ENCODE measurements at places on chromosomes 3 and 15. TPM values are rescaled to one million over a fixed set of nuclear protein-coding genes. Genes with fewer than 3 reads are reported as not detected.

DNA sequence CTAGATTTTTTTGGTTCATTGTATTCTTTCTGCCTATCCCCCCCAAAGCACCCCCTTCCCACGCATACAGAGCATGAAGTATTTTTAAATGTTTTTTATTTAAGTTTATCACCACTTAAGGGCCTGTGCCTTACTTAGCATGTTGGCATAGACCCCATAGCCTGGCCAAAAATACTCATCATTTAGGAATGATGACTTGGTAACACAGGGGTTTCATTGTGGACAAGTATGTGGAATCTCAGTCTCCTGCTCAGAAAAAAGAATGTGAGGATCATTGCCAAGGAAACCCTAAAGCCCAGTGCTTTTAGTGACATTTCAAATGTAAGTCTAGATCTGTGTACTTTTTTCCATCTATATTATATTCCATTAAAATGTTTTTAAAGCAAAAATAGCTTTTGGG lies 146.3 kb downstream of the ALCAM start:
- peak; percentile 94 for DNase-seq

DNA sequence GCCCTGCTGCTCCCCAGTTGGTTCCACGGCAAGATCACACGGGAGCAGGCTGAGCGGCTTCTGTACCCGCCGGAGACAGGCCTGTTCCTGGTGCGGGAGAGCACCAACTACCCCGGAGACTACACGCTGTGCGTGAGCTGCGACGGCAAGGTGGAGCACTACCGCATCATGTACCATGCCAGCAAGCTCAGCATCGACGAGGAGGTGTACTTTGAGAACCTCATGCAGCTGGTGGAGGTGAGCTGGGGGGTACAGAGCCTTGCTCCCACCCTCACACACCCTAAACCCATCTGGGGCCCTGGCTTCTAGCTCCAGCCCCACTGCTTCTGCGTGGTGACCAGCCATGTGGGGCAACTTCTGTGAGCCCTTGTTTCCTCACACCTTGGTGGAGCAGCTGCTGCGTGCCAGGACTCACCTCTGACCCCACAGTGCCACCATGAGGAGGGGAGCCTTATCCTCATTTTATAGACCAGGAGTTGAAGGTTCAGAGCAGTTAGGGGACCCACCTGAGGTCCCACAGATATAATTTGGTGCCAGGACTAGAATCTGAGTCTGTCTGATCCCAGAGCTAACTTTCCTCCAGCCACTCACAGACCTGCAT lies 13.3 kb upstream of the LMAN1L start:
- DNase-seq: no peak

DNA sequence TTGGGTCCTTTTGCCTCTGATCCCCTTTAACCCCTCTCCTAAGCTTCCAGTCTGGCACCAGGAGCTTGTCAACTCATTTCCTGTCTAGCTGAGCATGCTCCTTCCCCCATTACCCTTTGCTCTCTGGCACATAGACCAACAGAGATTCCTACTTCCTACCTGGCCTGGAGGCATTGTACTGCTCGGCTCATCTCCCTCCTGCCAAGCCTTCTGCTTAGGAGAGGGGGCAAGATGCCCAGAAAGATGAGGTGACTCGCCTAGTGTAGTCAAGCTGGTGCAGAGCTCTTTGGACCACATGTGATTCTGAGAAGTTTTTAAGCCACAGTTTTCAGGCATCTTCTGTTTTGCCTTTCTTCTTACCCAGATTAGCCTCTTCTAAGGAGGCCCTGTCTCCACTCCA lies 95.4 kb downstream of the ZNF621 start:
- peak; percentile 42 for DNase-seq

- DNase-seq: no peak
Observed at GRCh38 chr15:72866866-72867616, 83.5 kb upstream of the ADPGK start.

Gene VEPH1
- 54.4 TPM for total RNA-seq

- peak; percentile 58 for DNase-seq
Observed at GRCh38 chr15:88800026-88800425, 3.2 kb upstream of the ACAN start.

DNA sequence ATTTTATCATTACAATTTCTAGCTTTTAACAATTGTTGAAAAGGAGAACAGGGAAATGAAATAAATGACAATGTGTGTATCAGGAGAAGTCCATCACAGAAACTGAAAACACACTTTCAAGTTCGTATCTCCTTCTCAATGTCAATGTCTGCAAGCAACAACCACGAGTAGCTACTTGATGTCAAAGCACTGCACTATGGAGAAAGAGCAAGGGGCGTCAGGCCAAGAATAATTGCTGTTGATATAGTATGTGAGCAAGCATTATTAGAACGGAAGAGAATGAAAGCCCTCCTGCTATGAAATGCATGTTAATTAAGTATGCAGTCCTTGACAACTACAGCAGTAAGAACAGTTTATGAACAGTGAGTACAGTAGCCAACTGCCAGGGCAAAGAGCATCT lies 1250.1 kb downstream of the ZPLD1 start:
- no peak for DNase-seq

Gene CCDC13
- not detected for total RNA-seq

- peak; percentile 29 for DNase-seq
Observed at GRCh38 chr3:151964743-151965142, 91.3 kb downstream of the SUCNR1 start.

- peak; percentile 46 for DNase-seq
Observed at GRCh38 chr3:150303768-150304167, 104.3 kb upstream of the TSC22D2 start.

GRCh38 chr15:25849157-25849921 lies 13.8 kb downstream of the ATP10A start:
- DNase-seq: peak; percentile 40

Gene MTFMT
- total RNA-seq: 19.9 TPM

- no peak for DNase-seq
Observed at GRCh38 chr3:39905788-39906187, 96.4 kb downstream of the MYRIP start.

- DNase-seq: no peak
Observed at GRCh38 chr15:49023354-49023753, 22.9 kb downstream of the SECISBP2L start.

Gene ATP10A
- total RNA-seq: not detected

Gene CACNA2D2
- total RNA-seq: not detected

Gene TMEM266
- total RNA-seq: not detected

Gene SLCO2A1
- 0.47 TPM for total RNA-seq

Gene ACAD11
- total RNA-seq: 14.6 TPM

DNA sequence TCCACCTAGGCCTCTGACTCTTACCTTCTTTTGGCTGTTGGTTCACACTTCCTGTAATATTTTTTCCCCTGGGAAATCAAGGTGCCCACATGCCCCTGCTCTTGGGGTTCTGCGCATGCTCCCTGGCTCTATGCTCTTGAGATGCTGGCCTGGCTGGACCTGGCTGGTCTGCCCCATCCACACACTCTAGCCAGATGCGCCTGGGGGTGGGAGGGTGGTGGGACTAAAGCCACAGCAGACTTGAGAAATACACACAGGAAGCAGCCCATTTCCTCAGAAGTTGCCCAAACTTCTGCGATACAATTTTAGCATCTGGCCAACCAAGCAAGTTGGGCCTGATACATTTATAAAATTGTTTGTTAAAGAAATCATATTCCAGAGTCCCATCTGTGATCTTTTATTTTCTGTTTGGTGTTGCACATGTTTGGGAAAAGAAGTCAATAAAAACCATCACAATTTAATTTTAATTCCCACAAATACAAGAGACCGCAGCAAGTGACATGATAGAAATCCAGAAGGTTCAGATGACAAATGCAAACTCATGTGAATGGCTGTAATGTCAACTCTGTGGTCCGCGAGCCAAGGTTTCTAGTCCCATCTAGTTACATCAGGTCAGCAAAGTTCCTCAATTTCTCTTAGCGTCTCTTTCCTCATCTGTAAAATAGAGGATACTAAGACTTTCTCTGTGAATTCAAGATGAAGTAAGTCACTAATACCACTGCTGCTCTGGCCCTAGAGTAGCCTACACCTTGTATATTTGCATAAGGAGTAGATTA lies 55.9 kb upstream of the MEF2A start:
- DNase-seq: no peak

Gene PLA2G4E
- not detected for total RNA-seq

GRCh38 chr3:117191245-117191644 lies 481.7 kb downstream of the TUSC7 start:
- no peak for DNase-seq

GRCh38 chr3:101925564-101925963 lies 76.2 kb downstream of the NFKBIZ start:
- DNase-seq: no peak

DNA sequence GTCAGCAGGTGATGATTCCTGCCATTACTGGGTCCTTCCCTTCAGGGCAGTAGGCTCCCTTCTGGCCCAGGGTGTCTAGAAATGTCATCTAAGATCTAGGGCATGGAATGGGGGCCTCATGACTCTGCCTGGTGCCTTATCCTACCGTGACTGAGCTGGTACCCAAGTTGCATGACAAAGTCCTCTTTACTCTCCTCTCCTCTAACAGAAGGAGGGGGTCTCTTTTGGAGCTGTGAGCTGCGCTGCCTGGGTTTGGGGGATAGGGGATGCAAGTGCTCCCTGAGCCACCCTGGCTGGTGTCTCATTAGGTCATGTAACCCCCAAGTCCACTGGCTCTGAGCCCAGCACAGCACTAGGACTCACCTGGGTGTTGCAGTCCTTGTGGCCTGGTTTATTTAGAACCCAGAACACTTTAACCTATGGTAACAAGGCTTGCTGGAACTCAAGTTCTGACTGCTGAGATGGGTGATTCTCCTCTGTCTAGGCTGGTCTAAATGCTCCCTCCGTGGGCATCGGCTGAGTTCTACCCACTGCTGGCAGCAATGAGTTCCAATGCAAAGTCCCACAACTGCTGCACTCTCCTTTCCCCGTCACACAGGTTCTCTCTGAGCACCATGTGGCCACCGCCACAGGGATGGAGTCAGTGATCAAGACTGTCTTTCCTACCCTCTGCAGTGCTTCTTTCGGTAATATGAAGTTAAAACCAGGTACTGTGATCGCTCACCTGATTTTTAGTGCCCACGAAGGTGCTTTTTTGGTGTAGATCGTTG lies 34.0 kb downstream of the XXYLT1 start:
- DNase-seq: no peak

- no peak for DNase-seq
Observed at GRCh38 chr3:52298149-52299098, 10.8 kb downstream of the GLYCTK start.

- no peak for DNase-seq
Observed at GRCh38 chr3:72388644-72389043, 459.6 kb downstream of the SHQ1 start.
